ENCODE measurements at places on chromosomes 1 and 21. TPM values are rescaled to one million over a fixed set of nuclear protein-coding genes. Genes with fewer than 3 reads are reported as not detected.

GRCh38 chr1:34792868-34793727 lies at the start of gene GJA4:
TSS of gene GJA4 (plus strand) at chr1:34792999. CDS start at chr1:34794214, 1,215 bp downstream.
- DNase-seq = no peak

KAZN gene
- 30.8 TPM for total RNA-seq

DNA sequence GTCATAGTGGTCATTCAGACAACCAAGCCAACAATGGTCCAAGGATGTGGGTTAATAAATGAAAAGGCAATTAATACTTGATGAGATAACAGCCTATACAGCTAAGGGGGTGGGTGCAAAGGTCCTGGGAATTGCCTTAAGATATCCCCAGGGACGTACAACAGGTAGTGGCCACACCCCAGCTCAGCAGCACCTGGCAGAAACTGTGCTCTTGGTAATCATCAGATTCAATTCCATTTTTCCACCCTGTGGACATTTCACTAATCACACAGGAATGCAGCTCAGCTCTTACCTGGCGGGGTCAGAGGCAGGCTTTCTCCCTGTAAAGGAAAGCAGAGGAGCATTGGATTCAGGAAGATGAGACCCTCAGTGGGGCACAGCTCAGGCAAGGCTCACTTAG lies 32.9 kb downstream of the FCRL5 start:
- DNase-seq = no peak

GABRD gene
- not detected for total RNA-seq

OR2L5 gene
- total RNA-seq = 0.05 TPM

GRCh38 chr1:30410153-30410851 lies 313.1 kb downstream of the MATN1 start:
- DNase-seq = no peak

PTGS2 gene
- total RNA-seq = 2.6 TPM

Measured in renal cortical epithelial cell (primary cell).